ENCODE measurements at places on chromosomes 3 and 15. TPM values are rescaled to one million over a fixed set of nuclear protein-coding genes. Genes with fewer than 3 reads are reported as not detected.
A peak's percentile ranks its signal among the peaks of the same experiment; 100 is the strongest.

C15orf62 gene
- polyA plus RNA-seq = 0.25 TPM

RASGRF1 gene
- not detected for polyA plus RNA-seq

OSBPL10 gene
- polyA plus RNA-seq = 6.0 TPM

NOX5 gene
- polyA plus RNA-seq = 0.18 TPM

LTF gene
- polyA plus RNA-seq = 8.1 TPM

GNB4 gene
- polyA plus RNA-seq = 9.8 TPM

C2CD4A gene
- 0.31 TPM for polyA plus RNA-seq

TRAIP gene
- polyA plus RNA-seq = 2.0 TPM

FANCD2 gene
- 5.3 TPM for polyA plus RNA-seq

GRCh38 chr3:159978353-159978752 lies 10.3 kb upstream of the IL12A start:
- DNase-seq = peak; percentile 80

GRCh38 chr3:194439881-194440550 lies 41.0 kb upstream of the GP5 start:
- DNase-seq = no peak

GRCh38 chr3:12734960-12735359 lies 24.1 kb downstream of the TMEM40 start:
- no peak for DNase-seq

DNA sequence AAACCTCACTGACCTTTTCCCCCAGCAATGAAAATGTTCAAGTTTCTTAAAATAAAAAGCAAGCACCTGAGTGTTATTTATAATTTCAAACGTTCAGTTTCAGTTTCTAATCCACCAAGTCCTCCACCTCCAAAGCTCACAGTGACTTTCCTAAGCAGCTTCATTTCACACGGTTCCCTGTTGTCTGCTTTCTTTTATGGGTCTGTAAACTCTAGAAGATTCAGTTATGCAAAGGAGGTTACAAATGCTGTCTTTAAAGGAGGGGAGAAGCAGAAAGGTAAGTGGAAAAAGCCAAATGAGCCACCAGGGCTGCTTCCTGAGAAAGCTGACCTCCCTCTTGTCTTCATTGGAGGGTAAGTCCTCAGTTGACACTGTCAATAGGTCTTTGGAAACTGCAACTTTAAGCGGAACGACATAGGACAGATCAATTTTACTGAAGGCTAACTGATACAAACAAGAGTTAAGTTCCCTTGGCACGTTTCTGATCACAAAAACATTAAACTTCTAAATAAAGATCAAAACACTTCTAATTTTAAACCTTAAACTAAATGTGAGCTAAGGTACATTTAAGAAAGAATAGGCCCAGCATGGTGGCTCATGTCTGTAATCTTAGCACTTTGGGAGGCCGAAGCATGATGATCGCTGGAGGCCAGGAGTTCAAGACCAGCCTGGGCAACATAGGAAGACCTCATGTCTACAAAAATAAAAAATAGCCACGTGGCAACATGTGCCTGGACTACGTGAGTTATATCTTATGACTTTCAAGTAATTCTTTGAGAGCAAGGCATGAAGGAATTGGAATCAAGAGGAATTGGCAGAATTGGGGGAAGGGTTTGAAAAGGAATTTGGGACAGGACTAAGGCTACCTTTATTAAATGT lies 151.9 kb upstream of the UBE2E1 start:
- DNase-seq = no peak

- no peak for DNase-seq
Observed at GRCh38 chr15:93716615-93717231, 514.6 kb upstream of the MCTP2 start.

DNA sequence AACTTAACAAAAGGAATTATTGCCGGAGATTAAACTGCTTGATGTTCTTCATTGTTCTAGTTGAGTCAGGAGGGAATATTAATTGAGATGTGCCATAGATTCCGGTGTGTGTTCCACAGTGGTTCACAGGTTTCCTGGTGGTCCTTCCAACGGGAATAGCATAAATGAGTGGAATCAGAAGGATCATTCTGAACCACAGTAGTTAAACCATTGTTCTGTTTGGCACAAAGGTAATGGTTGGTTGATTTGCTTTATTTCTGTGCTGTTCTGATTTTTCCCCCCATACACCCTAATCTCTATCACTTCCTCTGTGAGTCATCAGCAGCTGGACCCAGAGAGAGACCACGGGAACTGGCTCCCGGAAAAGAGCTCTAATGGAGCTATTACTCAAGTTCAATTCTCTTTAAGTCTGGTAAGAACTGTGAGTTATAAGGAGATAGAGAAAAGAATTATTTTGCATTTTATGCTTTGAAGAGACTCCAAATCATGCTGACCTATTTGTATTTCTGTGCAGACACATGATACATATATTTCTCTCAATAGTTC lies 627.2 kb downstream of the ZIC1 start:
- DNase-seq = no peak

DNA sequence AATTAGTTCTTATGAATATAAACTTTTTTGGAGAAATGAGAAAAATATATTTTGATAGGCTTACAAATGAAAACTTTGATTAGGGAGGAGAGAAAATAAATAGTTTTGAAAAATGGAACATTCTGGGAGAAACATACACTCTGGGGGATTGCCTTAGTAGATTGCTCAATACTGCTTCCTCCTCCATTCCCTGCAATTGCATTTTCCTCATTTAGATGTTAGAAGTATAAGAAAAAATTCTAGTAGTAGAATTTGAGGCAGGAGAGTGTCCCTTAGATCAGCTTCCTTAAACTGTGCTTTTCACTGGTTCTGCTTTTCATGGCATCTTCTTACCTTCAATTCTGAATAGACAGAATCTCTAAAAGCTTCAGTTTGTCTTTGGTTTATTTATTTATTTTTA lies 46.2 kb upstream of the CTDSPL2 start:
- DNase-seq = no peak

DNA sequence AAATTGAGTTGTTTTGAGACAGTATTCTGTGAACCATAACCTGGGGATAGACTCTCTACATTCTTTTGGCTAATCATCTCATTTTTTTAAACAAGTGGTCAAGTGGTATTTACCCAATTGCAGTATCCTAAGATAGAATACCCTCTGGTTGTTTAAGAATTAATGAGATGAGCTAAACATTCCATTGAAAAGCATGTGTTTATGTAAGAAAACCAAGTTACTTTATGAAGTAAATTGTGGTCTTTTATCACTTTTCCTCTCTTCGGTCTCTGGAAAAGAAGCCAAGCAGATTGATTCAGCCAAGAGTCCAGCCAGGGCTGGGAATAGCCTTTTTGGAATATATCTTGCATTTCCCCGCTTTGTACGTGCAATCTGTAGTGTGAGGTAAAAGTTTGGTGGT lies 185.7 kb upstream of the TOPAZ1 start:
- DNase-seq = no peak

GRCh38 chr15:44468709-44469385 lies 41.4 kb downstream of the CTDSPL2 start:
- DNase-seq = no peak

- DNase-seq = no peak
Observed at GRCh38 chr3:176933704-176934103, 263.6 kb downstream of the TBL1XR1 start.

GRCh38 chr3:27720899-27721716 lies 1.0 kb downstream of the EOMES start:
- DNase-seq = no peak

GRCh38 chr3:101123081-101123480 lies 129.9 kb upstream of the ABI3BP start:
- no peak for DNase-seq

- peak; percentile 70 for DNase-seq
Observed at GRCh38 chr15:60396100-60396499, 1.7 kb downstream of the ANXA2 start.

GRCh38 chr3:94709249-94709902 lies 646.5 kb downstream of the NSUN3 start:
- no peak for DNase-seq

GRCh38 chr15:94398001-94398400 lies 166.6 kb downstream of the MCTP2 start:
- no peak for DNase-seq

GRCh38 chr3:50340448-50341329 lies at the start of gene RASSF1:
Gene RASSF1, minus strand, starts transcription at chr3:50340836. Its CDS starts 31 bp downstream, at chr3:50340805.
- DNase-seq = peak; percentile 79

GRCh38 chr15:57333487-57333886 lies 42.8 kb upstream of the CGNL1 start:
- no peak for DNase-seq

DNA sequence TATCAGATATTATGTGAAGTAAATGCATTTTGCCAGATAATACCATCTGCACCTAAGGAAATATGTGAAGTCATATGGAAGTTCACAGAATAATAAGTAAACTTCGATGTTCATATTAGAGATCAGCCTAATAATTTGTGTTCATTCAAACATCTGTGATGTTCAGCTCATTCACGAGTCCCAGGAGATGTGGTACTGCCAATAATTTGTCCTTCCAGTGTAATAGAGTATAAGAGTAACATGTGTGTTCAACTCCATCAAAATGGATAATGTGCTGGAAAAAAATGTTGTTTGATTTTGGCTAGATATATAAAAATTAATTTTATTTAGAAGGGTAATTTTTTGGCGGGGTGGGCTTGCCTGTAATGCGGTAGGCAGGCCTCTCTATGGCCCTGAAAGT lies 75.4 kb upstream of the ARL6 start:
- no peak for DNase-seq

- no peak for DNase-seq
Observed at GRCh38 chr3:119343719-119344118, 49.5 kb downstream of the ARHGAP31 start.

GRCh38 chr3:114758831-114759699 lies 388.0 kb downstream of the ZBTB20 start:
- DNase-seq = no peak
